ENCODE measurements at places on chromosomes 6 and 20.

DNA sequence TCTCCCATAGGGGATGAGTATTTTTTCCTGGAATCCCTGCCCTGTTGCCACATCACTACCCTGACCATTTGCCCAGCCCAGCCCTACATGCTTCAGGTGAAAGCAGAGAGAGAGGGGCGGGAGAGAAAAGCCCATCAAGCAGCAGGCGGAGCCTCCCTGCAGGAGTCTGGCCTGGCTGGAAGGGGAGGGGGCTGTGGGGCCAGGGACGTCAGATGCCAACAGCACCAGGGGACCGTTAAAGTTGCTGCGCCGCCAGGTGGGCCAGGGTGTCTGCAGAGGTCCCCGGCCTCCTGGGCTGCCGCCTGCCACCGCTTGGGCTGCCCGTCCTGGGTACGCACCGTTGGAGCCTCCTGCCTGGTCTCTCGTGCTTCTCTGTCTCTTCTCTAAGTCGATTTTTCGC is 757 bp upstream of the R3HDML start:
- no peak for DNase-seq

- DNase-seq = no peak
Measured at GRCh38 chr20:49225896-49226295, 6.7 kb downstream of the DDX27 start.

DNA sequence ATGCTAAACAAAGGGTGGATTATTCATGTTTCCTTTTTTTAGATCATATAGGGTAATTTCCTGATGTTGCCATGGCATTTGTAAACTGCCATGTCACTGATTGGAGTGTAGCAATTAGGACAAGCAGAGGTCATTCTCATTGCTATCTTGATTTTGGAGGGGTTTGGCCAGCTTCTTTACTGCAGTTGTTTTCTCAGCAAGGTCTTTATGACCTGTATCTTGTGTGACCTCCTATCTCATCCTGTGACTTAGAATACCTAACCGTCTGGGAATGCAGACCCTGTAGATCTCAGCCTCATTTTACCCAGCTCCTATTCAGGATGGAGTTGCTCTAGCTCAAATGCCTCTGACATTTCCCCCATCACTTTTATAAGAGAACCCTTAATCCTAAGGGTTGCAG is 53.6 kb downstream of the CDS2 start:
- DNase-seq = no peak

- DNase-seq = no peak
Measured at GRCh38 chr6:125112934-125113333, 40.6 kb upstream of the TPD52L1 start.

- no peak for DNase-seq
Measured at GRCh38 chr20:16486532-16486931, 86.7 kb downstream of the KIF16B start.

DNA sequence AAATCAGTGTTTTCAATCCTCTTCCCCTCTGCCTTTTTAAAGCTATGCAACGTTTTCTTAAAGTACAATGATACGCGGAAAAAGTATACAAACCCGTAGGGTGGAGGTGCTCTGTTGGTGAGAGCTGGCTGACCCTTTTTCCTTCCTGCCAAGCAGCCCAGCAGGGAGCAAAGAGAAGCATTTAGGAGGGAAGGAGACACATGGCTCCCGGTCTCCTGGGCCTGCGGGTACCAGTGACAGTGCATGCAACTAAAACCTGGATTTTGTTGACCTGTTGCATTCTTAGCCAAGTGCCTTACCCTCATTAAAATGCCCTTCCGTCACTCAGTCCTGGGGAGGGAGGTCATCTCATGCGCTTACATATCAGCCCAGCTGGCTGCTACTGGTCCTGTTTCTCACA is 87.2 kb downstream of the SLX4IP start:
- no peak for DNase-seq

DNA sequence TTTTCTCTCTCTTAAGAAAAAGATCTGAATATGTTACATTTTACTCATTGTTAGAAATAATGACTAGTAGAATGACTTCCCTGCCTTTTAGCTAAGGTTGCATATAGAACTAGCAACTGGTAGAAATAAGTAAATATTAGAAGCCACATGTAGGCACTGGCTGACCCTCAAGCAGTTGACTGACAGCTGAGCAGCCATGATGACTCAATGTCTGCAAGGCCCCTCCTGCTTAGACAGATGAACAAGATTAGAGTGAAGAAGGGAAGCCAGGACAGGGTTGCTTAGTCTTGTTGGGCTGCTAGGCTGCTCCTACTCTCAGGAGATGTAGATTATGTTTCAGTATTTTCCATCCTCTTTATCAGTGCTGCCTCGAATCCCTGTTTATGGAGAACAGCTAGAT is 6.5 kb downstream of the MEP1A start:
- no peak for DNase-seq

DNA sequence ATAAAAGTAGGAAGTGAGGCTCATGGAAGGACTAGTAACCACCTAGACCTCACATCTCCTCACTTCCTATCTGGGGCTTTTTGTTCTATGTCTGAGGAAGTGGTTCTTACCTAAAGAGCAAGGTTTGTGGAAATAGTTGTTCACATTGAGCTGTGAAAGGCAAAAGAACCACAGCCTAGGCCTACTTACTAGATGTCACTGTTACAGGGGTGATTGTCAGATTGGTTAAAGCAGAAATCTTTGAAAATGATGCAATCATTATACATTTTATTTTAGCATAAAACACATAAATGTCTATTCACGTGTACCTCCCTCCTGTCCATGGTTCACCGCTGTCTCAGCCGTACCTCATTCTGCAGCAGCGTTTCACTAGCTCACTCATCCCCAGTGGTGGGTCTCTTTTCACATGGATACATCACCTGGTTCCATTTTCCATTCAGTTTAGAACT is 268.8 kb downstream of the TMEM242 start:
- no peak for DNase-seq

GRCh38 chr6:163352011-163352685 is 62.4 kb upstream of the QKI start:
- DNase-seq = no peak

DNA sequence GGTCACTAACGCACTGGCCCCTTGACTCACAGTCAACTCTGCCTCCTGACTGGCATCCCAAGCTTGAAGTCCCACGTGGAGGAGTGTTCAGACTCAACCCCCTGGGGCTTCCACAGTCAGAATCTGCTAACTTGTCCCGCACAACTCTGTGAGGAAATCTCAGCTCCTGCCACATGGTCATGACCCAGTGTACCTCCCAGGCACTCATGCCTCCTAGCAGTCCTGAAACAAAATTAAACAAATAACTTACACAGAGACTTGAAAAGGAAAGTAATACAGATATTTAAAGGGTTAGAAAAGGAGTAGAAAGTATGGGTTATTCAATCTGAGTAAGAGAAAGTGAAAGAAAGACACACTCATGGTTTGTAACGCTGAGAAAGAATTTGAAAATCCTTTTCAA is 134.9 kb downstream of the GMDS start:
- DNase-seq = no peak

DNA sequence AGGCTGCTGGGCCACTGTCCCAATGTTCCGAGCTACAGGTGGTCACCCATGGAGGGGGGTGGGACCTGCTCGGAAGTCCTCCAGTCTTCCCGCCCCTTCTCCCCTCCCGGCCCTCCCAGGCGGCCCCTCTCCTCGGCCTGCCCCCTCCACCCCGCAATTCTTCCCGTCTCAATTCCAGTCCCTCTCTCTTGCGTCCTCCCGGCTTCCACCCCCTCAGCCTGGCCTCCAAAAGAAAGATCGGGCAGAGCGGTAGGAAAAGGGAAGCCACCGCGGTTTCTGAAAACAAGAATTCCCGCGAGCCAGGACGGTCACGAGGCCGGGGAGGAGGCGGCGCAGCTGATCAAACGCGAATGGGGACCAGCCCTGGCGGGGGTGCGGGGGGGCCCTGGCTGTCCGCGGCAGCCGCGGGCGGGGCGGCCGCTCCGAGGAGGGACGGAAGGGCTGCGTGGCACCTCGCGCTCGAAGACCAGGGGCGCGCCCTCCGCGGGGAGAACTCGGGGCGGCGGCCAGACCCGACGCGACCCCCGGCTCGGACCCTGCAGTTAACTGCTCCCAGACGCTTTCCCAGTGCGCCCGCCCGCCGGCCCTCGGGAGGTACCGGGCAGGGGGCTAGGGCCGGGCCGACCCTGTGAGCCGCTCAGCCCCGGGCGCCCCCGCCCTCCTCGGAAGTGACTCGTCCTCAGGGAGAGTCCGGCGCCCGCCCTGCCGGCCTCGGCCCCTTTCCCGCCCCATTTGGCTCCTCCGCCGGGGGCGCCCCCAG is 1.0 kb downstream of the PXDC1 start:
- DNase-seq = no peak

DNA sequence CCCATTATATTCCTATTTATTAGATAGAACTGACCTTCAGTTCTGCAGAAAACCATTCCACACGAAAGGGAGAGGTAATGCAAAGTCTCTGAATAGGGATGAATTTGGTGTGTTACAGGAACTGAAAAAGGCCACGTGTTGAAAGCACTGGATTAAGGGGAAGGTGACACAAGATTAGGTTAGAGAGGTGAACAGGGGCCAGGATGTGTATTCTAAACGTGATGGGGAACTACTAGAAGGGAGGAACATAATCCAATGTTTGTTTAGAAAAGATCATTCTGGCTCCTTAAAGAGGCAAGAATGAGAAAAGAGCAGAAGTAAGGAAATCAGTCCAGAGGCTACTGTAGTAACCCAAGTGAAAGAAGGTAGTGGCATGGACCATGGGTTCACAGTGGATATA is 6.3 kb upstream of the ZKSCAN8 start:
- DNase-seq = no peak

DNA sequence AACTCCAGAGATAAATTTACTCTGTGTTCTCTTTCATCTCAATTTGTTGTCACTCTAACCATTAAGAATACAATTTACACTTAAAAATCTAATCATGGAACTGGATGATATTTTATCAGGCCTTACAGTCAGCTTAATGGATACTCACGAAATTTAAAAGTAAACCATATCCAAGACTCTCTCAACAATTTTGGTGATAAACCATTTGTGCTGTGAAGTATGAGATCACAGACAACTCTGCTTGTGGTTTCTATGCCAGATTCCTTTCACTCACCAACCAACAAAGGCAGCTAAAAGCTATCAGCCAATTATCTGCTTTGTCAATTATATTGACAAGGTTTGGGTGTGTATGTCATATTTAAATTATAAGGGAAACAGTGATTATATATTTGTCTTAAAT is 155.8 kb downstream of the TRDN start:
- DNase-seq = no peak

DNA sequence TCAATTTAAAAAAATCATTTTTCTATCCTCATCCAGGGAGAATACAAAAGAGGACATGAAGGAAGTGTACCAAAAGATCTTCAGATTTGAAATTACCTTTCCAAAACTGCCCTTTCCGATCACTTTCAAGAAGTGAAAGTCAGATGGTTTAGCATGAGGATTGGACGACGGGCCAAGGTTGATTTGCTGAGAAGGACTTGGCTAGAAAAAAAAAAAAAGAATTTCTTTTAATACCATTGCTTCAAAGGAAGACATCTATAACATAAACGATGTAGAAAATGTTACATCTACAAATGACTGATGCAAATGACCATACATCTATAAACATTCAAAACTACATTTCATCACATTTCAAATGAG is 120.9 kb upstream of the SLC2A12 start:
- DNase-seq = no peak
